ENCODE measurements at places on chromosomes 2 and 18.

DNA sequence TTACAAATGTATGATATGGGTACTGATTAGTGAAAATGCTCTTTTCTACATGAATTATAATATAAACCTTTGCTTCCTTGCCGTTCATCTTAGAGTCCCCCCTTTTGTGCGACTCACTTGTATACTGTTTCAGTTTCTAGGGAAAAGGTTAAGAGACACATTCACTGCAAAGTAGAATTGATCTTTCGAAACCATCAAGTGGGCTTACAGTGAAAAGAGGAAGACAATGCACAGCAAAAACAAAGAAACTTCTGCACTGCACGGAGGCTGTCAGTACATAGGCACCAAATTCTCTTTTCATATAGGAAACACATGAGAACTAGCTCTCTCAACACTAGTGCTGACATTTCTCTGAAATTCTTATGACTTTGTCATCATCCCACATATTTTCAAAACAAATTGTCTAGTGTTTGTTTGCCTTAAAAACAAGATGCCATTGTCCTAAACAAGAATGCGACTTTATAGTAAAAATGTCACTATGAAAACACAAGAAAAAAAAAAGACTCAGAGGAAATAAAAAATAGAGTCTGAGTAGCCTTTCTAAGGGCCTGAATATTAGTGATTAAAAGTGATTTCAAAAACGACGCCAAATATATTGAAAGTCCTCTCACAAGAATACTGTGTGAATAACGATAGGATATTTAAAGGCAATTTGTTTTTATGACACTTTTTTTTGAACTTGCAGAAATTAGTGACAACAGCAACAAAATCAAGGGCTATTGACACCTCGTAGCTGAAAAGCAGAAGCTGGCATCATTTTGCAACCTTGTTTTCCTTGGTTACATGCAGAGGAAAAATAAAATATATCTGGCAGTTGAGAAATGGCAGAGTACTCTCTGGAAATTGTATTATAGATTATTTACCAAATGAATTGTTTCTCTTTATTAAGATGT is 827.0 kb downstream of the BCL11A start:
- DNase-seq, result no peak

GRCh38 chr2:45945302-45945717 is 293.8 kb downstream of the PRKCE start:
- DNase-seq, result no peak

DNA sequence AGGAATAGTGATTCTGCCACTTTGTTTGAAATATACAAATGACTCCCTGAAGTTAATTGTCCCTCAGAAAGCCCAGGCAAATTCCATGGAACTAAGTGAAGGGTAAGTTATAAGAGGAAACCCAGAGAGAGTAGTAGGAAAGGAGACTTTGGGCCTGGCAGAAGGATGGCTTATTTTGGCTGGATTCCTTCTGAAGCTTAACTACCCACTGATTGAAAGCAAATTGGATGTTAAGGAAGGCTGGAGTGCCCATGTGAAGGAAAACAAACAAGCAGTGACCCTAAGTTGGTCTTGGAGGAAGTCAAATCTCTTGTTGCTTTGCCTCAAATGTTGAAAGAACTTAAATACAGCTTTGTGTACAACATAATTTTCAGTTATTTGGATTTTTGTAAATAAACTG is 1106.4 kb upstream of the ZEB2 start:
- no peak for DNase-seq

DNA sequence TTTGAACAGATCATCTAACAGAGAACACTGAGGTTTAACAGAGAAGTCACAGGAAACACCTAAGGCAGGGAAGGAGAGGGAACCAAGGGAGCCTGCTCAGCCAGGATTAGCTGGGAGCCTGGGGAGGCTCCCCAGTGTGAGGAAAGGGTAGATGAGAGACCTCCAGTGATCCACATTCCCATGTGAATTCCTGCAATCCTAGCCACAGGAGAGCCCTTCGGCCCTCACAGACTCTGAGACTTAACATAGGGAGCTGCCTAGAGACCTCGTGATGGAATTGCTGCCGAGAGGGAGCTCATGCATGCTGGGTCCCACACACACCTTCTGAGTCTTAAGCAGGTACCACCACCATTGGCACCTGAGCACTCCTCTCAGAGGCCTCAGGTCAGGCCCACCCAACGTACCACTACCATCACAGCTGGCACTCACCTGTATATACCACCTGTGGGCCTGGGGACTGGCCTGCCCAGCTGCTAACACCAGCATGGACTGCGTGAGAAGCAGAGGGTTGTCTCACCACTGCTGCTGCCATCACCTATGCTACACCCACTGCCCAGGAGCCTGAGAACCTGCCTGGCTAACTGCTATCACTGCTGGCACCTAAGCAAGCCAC is 225.9 kb upstream of the RASGRP3 start:
- DNase-seq, result no peak

GRCh38 chr2:158043181-158043948 is 58.3 kb upstream of the UPP2 start:
- DNase-seq, result no peak

GRCh38 chr2:119491776-119492525 is 32.3 kb downstream of the SCTR start:
- no peak for DNase-seq

DNA sequence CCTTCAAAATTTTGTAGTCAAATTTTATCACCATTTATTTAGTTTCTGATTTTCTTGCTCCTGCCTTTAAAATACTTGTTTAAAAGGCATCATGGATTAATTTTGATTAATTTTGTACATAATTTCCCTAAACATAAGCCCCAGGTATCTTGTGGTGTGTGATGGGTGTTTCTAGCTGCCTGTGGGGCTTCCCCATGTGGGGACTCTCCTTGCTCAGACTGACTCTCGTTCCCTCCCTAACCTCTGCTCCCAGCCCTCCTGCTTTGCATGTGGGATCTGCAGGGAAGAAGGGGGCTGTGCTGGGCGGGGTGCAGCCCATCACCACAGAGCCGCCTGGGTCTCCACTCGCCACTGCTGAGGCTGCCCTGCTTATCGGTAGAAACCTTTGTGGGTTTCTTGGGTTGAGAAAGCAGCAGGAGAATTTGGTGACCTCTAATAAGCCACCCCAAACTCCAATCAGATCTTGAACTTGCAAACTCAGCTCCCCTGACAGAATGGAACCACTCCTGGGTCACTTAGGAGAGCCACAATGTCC is 72.5 kb downstream of the MRPS9 start:
- no peak for DNase-seq

- no peak for DNase-seq
Observed at GRCh38 chr2:222127660-222128059, 171.1 kb downstream of the PAX3 start.

GRCh38 chr2:178767094-178768060 is 39.8 kb downstream of the TTN start:
- DNase-seq, result no peak

DNA sequence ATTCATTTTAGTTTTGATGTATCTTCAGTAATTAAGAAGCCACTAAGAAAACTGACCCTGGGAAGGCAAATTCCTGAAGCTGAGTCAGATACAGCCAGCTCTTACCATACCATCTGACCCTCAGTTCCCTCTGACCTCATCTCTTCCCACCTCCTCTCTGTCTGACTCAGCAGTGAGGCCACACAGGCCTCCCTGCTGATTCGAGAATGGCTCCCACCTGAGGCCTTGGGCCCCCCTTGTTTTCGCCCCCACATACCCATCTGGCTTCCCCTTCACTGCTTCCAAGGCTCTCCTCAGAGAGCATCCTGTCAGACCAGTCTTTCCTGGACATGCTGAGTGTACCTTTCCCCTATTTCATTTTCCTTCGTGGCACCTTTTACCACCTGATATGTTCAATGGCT is 71.0 kb upstream of the CYP1B1 start:
- DNase-seq, result no peak

- DNase-seq, result no peak
Observed at GRCh38 chr18:35192415-35192814, 48.4 kb upstream of the ZNF397 start.

DNA sequence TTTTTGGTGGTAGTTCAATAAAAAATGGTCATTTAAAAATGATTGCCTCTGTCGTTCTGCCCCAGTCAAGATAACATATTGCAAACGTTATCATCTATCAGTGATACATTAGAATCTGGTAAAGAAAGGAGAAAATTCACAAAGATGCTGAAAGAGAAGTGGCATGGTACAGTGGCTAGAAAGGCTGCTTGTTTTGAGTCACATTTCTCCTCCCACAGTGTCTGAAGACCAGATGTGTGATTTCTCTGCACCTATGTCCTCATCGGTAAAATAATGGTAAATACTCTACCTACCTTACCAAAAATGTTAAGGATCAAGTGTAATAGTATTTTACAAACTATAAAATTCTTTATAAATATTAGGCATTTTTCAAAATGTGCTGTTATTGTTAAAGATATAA is 76.1 kb upstream of the NOSTRIN start:
- DNase-seq, result no peak

DNA sequence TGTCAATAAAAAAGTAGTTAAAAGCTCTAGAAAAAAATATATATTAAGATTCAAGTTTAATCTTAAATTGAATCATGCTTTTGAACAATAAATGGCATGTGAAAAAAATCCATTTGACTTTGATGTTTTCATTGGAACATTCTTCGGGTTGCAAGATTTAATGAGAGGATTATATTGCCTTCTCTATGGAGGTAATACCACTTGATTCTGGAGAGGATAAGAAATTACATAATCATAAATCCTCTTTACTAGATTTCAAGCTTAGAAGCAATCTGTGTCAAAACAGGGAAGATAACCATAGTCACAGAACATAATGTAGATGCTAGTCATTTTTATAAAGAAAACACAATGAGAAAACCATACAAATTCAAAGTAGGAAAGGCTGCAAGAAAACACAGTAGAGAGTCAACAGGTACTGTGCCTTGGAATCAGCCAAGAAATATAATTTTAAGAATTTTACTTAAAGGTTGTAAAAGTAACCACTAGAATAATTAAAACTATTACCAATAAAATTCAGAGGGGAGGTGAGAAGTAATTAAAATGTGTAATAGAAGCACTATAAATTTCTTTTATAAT is 18.7 kb upstream of the MAPRE2 start:
- DNase-seq, result no peak

- DNase-seq, result no peak
Observed at GRCh38 chr18:46072376-46072867, 362 bp upstream of the PSTPIP2 start.

- DNase-seq, result no peak
Observed at GRCh38 chr18:58538604-58539386, 90.1 kb downstream of the ALPK2 start.

Data from NCI-H2227 treated with DMSO at 0.1 percent for 48 hours (cell line).